ENCODE measurements at places on chromosomes 2 and 18.
A peak's percentile ranks its signal among the peaks of the same experiment; 100 is the strongest.

DNA sequence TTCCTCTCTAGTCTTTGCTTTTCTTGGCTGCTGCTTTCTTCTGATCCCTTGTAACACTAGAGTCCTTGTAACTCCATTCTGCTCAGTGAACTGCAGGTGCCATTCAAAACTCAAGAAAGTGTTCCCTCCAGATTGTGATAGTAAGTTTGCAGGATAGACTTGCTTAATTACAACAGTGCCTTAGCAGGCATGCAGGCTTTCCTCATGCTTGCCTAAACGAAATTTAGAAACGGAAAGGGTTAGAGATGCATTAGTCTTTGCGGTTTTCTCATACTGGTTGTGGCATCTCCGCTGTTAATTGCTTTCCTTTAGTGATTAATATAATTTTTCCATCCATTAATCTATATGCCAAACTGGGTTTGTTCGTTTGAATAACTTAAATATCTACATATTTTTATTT is 82.9 kb downstream of the DOK6 start:
- H3K27me3 ChIP-seq, result no peaks in the 10 kb centered on the region
- H3K27ac ChIP-seq, result no peak overlapping the region
- no peak overlapping the region for H3K4me3 ChIP-seq
- no peaks in the 10 kb centered on the region for H3K36me3 ChIP-seq
- no peak for DNase-seq
- no peaks in the 10 kb centered on the region for H3K4me1 ChIP-seq

DNA sequence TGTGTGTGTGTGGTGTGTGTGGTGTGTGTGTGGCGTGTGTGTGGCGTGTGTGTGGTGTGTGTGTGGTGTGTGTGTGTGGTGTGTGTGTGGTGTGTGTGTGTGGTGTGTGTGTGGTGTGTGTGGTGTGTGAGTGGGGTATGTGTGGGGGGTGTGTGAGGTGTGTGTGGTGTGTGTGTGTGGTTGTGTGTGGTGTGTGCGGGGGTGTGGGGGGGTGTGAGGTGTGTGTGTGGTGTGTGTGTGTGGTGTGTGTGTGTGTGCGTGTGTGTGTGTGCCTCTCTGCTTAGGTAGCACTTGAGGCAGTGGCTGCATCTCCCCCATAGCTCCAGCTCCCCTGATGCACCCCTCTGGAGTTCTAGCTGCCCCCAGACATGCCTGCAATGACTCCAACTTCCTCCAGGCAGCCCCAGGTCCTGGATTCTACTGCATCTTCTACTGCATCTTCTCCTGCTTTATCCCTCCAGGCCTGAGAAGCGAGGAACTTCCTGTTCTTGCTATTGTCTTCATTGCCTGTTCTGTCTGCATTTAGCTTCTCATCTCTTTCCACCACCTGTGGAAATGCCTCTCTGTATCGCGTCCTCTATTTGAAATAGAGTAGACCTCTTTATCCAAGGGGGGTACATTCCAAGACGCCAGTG is 22.2 kb upstream of the MLPH start:
- no peak overlapping the region for H3K27ac ChIP-seq
- H3K27me3 ChIP-seq, result no peaks in the 10 kb centered on the region
- no peaks in the 10 kb centered on the region for H3K36me3 ChIP-seq
- H3K4me1 ChIP-seq, result no peaks in the 10 kb centered on the region
- no peak overlapping the region for H3K4me3 ChIP-seq

- no peak overlapping the region for H3K27ac ChIP-seq
- peak; percentile 10 for DNase-seq
- H3K4me1 ChIP-seq, result no peaks in the 10 kb centered on the region
Observed at GRCh38 chr2:3491306-3491705, 28.0 kb downstream of the ADI1 start.

GRCh38 chr2:236083934-236084333 is 84.3 kb downstream of the GBX2 start:
- no peak for DNase-seq
- H3K4me3 ChIP-seq, result no peak overlapping the region
- no peaks in the 10 kb centered on the region for H3K27me3 ChIP-seq
- no peaks in the 10 kb centered on the region for H3K36me3 ChIP-seq

DNA sequence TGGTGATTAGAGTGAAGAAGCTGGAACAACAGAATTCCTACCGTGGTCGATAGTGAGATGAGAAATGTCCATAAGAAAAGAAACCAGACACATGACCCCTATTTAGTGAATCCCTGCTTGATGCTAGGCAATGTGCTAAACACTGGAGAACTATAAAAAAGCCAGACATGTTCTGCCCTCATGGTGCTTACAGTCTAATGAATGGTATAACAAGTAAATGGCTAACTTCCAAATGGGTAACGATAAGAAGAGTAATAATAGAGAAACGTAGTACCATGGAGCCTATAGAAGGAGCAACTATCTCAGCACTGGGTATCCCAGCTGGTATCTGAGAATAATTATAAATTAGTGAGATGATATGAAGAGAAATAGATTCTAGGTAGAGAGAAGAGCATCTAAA is 5.0 kb downstream of the DSG2 start:
- no peak for DNase-seq
- no peak overlapping the region for H3K4me3 ChIP-seq
- peaks cover 5% of the 10 kb centered on the region for H3K4me1 ChIP-seq

DNA sequence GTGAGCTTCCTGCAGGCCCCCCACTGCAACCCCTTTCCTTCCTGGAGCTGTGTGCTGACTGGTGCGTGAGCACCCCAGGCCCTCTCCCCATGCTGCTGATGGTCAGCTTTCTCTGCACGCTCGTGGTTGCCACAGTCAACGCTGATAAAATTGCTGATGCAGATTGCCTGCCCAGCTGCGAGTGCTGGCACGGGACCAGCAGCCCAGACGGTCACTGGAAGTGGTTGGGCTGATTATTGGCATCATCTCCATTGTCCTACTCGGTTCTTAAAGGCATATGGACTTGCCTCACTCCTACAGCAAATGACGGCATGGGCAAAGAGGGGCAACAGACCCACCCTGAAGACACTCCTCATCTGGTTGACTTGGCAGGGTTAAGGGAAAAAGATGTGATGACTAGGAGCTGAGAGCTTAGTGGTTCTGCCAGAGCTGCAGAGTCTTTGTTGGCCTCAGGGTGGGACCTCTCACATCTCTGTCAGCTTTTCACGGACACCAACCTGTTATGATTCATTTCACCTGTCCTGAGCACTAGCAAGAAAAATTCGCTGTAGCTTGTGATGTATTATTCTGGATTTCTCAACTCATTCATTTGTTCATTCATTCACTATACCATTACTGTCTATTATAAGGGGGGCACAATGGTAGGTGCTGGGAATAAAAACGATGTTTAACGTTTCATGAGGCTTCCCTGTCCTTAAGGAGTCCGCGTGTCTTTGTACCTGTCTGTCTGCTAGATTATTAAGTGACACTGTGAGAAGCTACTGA is 38.4 kb downstream of the PAX8 start:
- peak overlapping the region; percentile 5 for H3K27ac ChIP-seq
- H3K36me3 ChIP-seq, result no peaks in the 10 kb centered on the region
- DNase-seq, result peak; percentile 81

GRCh38 chr2:10366601-10367270 is 64.0 kb downstream of the HPCAL1 start:
- peak overlapping the region; percentile 34 for H3K27ac ChIP-seq
- no peaks in the 10 kb centered on the region for H3K36me3 ChIP-seq
- no peak for DNase-seq
- no peaks in the 10 kb centered on the region for H3K27me3 ChIP-seq
- peaks cover 64% of the 10 kb centered on the region for H3K4me1 ChIP-seq

- no peak overlapping the region for H3K27ac ChIP-seq
- H3K27me3 ChIP-seq, result no peaks in the 10 kb centered on the region
- H3K4me3 ChIP-seq, result no peak overlapping the region
- no peaks in the 10 kb centered on the region for H3K4me1 ChIP-seq
- DNase-seq, result no peak
Observed at GRCh38 chr2:51807229-51807628, 775.3 kb upstream of the NRXN1 start.
